ENCODE measurements at places on chromosomes 3 and 15. TPM values are rescaled to one million over a fixed set of nuclear protein-coding genes. Genes with fewer than 3 reads are reported as not detected.

DNA sequence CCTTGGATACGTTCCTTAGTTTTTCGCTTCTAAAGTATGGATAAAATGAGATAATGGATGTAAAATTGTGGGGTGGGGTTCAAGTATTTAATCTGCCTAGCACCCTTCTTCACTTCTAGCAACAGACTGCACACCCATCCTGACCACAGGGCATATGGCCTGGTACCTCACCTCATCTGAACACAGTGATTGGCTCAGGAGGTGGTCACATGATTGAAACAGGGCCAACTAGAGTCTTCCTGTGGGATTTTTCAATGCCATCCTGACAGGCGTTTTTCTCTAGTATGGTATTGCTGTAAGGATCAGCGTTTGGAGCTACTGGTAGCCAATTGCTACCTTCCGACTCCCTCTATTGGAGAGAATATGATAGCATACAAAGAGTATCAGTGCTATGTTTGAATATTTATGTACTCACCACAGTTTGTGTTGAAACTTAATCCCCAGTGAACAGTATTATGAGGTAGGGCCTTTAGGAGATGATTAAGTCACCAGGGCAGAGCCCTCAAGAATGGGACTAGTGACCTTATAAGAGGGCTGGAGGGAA lies 172.2 kb downstream of the PPM1L start:
- H3K4me3 ChIP-seq: no peak overlapping the region
- no peaks in the 10 kb centered on the region for H3K36me3 ChIP-seq
- H3K27ac ChIP-seq: no peak overlapping the region

DNA sequence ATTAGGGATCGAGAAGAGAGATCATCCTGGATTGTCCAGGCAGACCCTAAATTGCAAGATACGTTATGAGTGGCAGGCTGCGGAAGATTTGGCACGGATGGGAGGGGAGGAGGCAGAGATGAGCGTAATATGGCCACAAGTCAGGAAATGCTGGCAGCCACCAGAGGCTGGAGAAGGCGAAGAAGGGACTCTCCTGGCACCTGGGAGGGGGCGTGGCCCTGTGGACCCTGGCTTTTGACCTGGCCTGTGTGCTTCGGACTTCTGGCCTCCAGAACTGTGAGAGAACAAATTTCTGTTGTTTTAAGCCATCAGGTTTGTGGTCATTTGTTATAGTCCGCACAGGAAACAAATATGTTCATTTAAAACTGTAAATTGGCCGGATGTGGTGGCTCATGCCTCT lies 31.9 kb upstream of the IGF1R start:
- no peaks in the 10 kb centered on the region for H3K4me1 ChIP-seq
- H3K27me3 ChIP-seq: peaks cover 38% of the 10 kb centered on the region
- no peaks in the 10 kb centered on the region for H3K36me3 ChIP-seq
- no peak overlapping the region for H3K4me3 ChIP-seq

GRCh38 chr3:85476891-85477495 lies 518.2 kb downstream of the CADM2 start:
- H3K4me1 ChIP-seq: no peaks in the 10 kb centered on the region
- DNase-seq: no peak
- H3K27ac ChIP-seq: no peak overlapping the region

DNA sequence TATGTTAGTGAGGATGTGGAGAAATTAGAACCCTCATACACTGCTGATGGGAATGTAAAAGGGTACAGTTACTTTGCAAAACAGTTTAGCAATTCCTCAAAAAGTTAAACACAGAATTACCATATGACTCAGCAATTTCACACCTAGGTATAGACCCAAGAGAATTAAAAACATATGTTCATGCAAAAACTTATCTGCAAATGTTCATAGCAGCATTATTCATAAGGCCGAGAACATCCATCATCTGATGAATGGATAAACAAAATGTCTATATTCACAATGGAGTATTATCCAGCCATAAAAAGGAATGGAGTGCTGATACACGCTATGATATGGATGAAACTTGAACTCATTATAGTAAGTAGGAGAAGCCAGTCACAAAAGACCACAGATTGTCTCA lies 10.3 kb downstream of the SEC13 start:
- no peak overlapping the region for H3K27ac ChIP-seq
- H3K4me3 ChIP-seq: no peak overlapping the region
- H3K4me1 ChIP-seq: no peaks in the 10 kb centered on the region

- no peaks in the 10 kb centered on the region for H3K36me3 ChIP-seq
- peaks cover 23% of the 10 kb centered on the region for H3K4me1 ChIP-seq
- no peak overlapping the region for H3K27ac ChIP-seq
- no peak for DNase-seq
- no peaks in the 10 kb centered on the region for H3K27me3 ChIP-seq
- H3K4me3 ChIP-seq: no peak overlapping the region
Observed at GRCh38 chr15:39447881-39448280, 133.0 kb upstream of the THBS1 start.

DNA sequence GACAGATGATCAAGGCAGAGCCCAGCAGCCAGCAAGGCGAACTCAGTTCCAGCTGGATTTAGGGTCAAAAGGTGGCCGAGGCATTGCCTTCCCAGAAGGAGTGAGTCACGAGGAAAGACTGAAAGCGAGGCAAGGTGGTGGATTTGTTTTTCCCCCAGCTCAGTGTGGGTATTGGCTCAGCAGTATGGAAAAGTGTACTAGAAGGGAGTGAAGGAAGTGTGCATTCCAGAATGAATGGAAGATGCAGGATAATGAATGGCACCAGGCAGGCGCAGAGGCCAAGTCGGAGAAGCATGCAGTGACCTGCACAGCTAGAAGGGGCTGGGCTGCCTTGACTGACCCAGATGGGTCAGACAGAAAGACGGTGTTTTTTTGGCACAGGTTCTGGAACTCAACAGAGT lies 46.3 kb downstream of the FOXP1 start:
- no peak overlapping the region for H3K4me3 ChIP-seq
- H3K4me1 ChIP-seq: peaks cover 47% of the 10 kb centered on the region
- no peak for DNase-seq

- H3K4me1 ChIP-seq: no peaks in the 10 kb centered on the region
- no peak overlapping the region for H3K4me3 ChIP-seq
- H3K27ac ChIP-seq: no peak overlapping the region
Observed at GRCh38 chr3:53729618-53730017, 116.6 kb downstream of the CHDH start.

- H3K36me3 ChIP-seq: no peaks in the 10 kb centered on the region
- no peak overlapping the region for H3K27ac ChIP-seq
- DNase-seq: no peak
- no peaks in the 10 kb centered on the region for H3K4me1 ChIP-seq
- no peak overlapping the region for H3K4me3 ChIP-seq
Observed at GRCh38 chr15:79031201-79031600, 59.4 kb downstream of the RASGRF1 start.

The SCAANT1 gene
- total RNA-seq: not detected

The ACKR4 gene
- total RNA-seq: 1.4 TPM

The VEPH1 gene
- 1.4 TPM for total RNA-seq

The PCOLCE2 gene
- total RNA-seq: 6.0 TPM

The TMCO5A gene
- total RNA-seq: not detected

All from transverse colon (tissue), 4 donors.